ENCODE measurements at places on chromosomes 1 and 21.

GRCh38 chr1:227950735-227951346 lies 3.1 kb upstream of the WNT9A start:
- no peak for DNase-seq

DNA sequence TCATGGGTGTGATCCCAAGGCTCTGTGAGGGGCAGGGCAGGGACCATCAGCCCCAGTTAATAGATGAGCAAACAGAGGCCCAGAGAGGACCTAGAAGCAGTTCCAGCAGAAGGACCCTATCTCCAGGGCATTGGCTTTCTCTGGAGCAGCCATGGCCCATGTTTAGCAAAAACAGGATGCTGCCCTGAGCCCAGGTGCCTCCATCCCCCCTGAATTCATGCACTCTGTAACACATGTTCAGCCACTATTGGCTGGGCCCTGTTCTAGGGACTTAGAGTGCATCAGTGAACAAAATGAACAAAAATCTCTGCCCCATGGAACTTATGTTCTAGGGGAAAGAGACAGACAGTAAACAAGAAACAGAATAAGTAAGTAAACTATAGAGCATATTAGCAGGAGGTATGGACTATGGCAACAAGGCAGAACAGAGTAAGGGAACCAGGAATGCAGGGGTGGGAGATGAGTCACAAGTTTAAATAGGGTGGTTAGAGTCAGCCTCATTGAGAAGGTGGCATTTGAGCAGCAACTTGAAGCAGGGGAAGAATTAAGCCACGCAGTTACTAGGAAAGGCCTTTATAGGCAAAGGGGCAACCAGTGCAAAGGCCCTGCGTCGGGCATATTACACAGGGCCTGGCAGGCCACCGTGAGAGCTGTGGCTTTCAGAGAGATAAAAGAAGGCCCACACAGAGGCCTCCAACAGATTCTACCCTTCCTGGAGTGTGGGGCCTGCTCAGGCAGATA lies 185.9 kb upstream of the EDN2 start:
- no peak for DNase-seq

DNA sequence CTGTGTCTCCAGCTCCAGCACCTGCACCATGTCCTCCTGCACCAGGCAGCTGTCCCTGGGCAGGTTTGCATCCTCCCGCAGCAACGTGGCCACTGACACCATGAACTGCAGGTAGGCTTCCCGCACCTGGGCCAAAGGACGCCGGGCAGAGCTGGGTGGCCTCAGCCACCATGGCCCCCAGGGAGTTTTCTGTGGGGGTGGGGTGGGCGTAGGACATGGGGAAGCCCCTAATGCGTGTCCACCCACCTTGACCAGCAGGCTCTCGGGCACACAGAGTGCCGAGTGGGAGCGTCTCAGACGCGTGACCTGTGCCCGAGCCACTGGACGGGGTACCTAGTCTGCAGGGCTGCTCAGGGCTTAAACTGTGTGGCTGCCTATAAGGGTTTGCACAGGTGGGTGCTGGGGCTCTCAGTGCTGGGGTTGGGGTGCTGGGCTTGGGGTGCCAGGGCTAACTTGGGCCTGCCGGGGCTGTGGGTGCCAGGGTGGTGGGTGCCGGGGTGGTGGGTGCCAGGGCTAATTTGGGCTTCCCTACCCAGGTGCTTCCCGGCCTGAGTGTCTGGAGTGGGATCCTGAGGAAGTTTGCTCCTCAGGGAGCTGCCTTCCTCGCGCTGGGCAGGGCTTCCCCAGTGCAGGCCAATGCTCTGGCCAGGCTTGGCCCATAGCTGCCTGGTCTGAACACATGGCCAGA lies 17.7 kb downstream of the PRXL2B start:
- DNase-seq = no peak

DNA sequence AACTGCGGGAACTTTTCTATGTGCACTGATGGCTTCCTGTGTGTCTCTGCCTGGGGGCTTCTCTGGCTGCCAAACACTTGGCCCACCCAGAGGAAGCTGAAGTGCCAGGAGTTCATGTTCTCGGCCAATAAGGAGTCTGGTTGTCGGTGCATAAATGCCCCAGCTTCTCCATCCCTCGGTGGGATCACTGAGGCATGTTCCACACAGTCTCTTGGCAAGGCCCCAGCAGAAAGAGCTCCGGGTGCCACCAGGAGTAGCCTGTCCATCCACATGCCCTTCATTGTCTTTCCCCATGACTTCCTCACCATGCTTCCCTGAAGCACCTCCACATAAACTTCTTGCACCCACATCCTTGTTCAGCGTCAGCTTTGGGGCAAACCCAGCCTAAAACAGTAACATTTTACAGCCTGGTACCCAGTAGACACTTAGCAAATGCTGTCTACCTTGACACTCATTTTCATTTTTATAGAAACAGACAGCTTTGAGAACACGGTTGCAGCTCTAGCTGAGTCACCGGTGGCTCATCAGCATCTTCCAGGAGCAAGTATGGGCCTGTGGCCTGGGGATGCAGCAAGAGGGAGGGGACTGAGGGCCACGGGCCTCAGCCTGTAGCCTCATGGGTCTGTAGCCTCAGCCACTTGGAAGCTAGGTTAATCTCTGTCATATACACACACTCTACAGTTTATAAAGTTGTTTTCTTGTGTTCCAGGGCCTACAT lies 14.8 kb upstream of the CDCP2 start:
- DNase-seq = no peak

GRCh38 chr1:219781491-219781890 lies 146.9 kb downstream of the SLC30A10 start:
- no peak for DNase-seq

DNA sequence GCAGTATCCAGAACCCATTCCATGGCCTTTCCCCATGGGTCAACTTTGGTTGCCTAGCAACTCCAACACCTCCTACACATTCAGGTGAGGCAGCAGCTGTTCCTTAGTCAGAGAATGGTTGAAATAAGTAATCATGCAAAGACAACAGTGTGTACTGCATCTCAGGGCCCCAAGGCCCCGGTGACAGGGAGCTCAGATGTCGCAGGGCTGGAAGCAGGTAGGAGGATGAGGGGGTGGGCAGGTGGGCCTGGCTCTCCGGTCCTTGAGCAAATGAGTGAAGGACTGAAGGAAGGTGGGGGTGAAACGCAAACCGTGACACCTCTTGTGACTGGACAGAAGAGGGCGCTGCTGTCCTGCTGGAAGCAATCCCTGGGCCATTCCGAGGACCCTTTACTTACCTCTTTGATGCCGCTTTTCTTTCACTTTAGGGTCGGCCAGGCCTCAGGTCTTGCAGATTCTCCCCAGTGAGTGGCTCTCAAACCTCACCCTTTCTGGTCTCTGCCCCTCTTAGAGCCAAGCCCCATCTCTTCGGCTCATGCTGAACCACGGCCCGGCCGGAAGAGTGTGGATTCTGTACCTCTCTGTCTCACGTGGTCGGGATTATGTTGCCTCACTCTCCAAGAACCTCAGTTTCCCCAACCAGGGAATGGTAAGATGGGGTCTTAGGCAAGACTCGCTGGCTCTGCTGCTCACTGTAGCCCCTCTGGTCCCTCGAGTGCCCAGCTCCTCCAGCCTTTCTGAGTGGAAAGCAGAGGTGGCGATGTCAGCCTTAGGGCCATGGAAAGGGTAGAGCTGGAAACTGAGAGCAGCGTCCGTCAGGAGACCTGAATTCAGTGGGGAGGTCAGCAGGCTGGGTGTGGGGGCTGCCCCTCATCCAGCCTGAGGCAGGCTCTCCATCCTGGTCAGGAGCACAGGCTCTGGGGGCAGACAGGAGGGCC lies 5.6 kb upstream of the KCNA10 start:
- peak; percentile 30 for DNase-seq

- no peak for DNase-seq
Measured at GRCh38 chr1:210336362-210336761, 7.7 kb downstream of the HHAT start.

- no peak for DNase-seq
Measured at GRCh38 chr1:204338360-204338759, 21.4 kb downstream of the PLEKHA6 start.

GRCh38 chr1:30125821-30126170 lies 597.6 kb downstream of the MATN1 start:
- no peak for DNase-seq

GRCh38 chr1:14887044-14887566 lies 266.4 kb upstream of the TMEM51 start:
- DNase-seq = no peak

GRCh38 chr1:214317734-214318133 lies 36.8 kb downstream of the SMYD2 start:
- no peak for DNase-seq

DNA sequence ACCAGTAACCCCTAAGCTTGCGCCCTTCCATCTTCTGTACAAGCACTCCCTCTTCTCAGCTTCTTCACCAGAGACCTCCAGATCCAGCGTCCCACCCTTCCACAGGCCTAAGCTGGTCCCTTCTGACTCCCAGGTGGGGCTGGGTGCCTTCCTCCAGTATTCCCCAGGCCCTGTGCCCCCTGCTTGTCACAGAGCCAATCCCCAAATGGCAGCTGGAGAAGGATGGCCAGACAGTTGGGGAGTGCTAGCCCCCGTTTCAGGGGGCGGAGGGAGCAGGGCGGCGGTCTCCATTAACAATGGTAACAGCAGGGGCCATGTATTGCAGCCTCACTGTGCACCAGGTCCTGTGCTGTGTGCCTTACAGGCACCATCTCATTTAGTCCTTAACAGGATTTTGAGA lies 85.7 kb downstream of the KCNN3 start:
- no peak for DNase-seq

GRCh38 chr1:216450227-216450626 lies 27.0 kb upstream of the USH2A start:
- no peak for DNase-seq

GRCh38 chr1:206930210-206930798 lies 8.6 kb upstream of the FCMR start:
- no peak for DNase-seq

DNA sequence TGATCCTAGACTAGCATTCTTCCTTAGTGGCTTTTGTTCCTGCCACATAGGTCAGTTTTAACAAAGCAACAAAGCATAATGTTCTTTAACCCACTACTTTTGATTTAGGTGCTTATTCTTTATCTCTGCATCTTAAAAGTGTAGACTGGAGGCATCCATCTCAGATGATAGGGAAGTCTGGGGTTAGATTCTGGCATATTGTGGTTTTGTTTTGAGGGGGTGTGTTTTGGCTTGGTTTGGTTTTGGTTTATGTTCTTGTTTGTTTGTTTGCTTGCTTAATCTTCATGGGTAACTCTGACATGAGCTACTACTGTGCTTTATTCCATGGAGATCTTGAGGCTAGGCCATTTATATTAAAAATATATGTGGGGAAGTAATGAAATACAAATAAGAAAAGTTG lies 40.3 kb upstream of the MYOCOS start:
- DNase-seq = no peak

DNA sequence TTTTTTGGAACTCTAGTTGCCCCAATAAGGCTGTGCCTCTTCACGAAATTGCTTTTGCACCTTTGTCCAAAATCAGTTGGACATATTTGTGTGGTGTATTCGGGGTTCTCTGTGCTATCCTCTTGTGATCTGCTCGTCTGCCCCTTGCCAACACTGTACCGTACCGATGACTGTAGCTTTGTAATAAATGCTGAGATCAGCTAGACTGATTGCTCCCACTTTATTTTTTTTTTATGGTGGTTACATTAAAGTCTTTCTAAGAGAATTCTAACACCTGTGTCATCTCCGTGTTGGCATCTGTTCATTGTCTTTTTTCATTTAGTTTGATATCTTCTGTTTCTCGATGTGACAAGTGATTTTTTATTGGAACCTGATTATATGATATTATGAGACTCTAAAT lies 94.1 kb downstream of the ADARB1 start:
- DNase-seq = no peak

DNA sequence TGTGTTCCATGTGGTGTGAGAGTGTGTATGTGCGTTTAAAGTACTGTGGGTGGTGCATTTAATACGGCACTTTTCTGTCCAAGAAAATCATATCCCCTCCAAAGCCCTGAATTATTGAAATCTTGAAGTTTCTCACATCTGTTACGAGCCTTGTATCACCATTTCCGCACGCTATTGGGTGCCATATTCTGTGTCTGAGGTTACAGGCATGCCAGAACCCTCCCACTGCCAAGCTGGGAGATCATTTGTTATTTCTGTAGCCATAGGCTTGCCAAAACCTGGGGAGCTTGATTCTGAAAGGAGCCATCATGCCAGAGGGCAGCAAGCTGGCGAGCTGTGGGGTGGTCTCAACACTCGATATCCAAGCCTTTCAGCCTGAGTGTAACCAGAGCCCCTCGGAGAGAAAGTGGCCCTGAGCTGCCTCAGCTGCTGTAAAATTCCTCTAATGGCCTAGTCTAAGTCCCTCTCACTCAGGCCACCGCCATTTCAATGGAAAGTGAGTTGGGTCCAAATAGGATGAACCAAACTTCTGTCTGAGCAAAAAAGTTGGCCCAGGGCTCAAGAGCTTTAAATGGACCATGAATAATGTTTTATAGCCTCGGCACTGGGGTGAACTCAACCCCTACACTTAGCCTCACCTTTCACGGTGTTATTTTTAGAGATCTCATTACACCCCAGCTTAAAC lies 298.4 kb upstream of the DUSP10 start:
- no peak for DNase-seq

DNA sequence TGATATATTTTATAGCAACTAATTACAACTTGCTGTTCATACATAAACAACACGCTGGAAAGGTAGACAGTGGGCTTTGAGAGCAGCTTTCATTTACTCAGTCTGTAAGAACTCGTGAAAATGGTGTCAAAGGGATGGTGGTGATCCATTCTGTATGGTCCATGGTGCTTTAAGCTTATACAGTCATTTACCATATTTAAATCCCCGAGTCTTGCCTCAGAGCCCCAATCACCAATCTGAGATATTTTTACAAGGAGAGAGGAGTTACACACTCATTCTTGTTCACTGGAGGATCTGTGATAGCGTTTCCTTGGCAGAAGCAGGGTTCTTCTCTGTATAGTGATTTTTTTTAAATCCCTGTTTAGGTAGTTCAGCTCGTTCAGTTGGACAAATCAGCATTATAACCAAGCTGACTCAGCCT lies 694.6 kb downstream of the USP25 start:
- DNase-seq = no peak

GRCh38 chr1:85484716-85485115 lies 19.8 kb upstream of the DDAH1 start:
- no peak for DNase-seq

DNA sequence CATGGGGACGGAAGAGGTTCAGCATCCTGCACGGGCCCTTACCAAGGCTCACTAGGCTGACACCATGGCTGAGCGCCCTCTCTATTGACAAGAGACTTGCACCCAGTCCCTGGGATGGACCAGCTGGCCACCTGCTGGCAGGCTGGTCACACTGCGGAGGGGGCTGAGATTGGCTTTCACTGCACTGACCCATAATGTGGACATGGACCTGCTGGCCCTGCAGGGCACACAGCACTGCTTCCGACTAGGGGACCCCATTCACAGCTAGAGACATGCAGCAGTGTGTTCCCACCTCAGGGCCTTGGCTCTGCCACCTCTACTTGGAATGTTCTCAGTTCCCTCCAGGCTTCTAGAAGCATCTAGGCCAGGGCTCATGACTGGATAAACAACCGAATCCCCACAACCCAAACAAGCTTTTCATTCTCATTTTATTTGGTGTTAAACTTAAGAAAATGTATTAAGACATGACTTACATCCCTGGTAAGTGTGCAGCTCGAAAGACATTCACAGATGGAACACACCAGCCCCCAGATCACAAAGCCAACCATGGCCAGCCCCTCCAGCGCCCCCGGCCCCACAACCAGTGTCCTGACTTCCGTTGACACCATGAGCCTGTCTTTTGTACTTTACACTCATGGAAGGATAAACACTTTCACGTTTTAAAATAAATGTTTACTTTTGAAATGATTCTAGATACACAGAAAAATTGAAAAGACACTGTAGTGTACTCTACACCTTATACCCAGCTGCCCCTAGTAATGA lies 9.3 kb upstream of the SRARP start:
- DNase-seq = no peak

- DNase-seq = no peak
Measured at GRCh38 chr1:9059891-9060744, 9.3 kb downstream of the SLC2A5 start.
